Uterine smooth muscle cell (primary cell): ENCODE measurements at places on chromosomes 13 and 19. TPM values are rescaled to one million over a fixed set of nuclear protein-coding genes. Genes with fewer than 3 reads are reported as not detected.

Gene PRODH2
- not detected in 2 replicates for total RNA-seq

Gene APOC4
- not detected in 2 replicates for total RNA-seq

Gene KASH5
- total RNA-seq, result not detected in 2 replicates

Gene CEACAM16
- not detected in 2 replicates for total RNA-seq

Gene SLC25A42
- 4.5 and 6.6 TPM in 2 replicates for total RNA-seq

Gene TTYH1
- total RNA-seq, result not detected in 2 replicates

Gene CYP4F2
- total RNA-seq, result not detected in 2 replicates

Gene GTF3A
- total RNA-seq, result 118 and 140 TPM in 2 replicates

Gene PRMT1
- 325 and 532 TPM in 2 replicates for total RNA-seq

Gene GPX4
- 165 and 232 TPM in 2 replicates for total RNA-seq

Gene WDR88
- not detected in 2 replicates for total RNA-seq

Gene SIGLEC12
- total RNA-seq, result not detected in 2 replicates

Gene CYP4F8
- total RNA-seq, result under 0.01 TPM in 1 of 2 replicates, not detected in the other

Gene TLE6
- 0.12 and 0.33 TPM in 2 replicates for total RNA-seq
